Stimulated activated CD4-positive, alpha-beta T cell treated with anti-CD3 and anti-CD28 coated beads, Interleukin-4, amount 100 ng/mL, for 1 hour (primary cell): ENCODE measurements at places on chromosomes 16 and 17.

GRCh38 chr17:31128241-31128640 is 33.5 kb downstream of the NF1 start:
- DNase-seq, result no peak

DNA sequence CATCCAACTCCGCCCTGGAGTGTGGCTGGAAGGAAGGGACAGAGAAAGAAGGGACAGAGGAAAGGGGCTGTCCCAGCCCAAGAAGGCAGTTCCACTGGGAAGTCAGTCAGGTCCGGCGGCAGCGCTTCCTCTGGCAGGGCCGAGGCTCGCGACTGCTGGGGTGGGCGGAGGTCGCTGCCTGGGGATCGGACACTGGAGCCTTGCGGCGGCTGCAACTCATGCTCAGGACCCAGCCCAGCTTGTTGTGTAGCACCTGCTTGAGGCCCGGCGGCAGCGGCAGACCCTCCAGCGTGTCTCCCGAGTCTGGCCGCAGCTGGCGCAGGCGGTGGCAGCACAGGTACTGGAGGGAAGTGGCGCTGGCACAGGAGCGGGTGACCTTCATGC is 4.0 kb upstream of the MRPS34 start:
- DNase-seq, result no peak

DNA sequence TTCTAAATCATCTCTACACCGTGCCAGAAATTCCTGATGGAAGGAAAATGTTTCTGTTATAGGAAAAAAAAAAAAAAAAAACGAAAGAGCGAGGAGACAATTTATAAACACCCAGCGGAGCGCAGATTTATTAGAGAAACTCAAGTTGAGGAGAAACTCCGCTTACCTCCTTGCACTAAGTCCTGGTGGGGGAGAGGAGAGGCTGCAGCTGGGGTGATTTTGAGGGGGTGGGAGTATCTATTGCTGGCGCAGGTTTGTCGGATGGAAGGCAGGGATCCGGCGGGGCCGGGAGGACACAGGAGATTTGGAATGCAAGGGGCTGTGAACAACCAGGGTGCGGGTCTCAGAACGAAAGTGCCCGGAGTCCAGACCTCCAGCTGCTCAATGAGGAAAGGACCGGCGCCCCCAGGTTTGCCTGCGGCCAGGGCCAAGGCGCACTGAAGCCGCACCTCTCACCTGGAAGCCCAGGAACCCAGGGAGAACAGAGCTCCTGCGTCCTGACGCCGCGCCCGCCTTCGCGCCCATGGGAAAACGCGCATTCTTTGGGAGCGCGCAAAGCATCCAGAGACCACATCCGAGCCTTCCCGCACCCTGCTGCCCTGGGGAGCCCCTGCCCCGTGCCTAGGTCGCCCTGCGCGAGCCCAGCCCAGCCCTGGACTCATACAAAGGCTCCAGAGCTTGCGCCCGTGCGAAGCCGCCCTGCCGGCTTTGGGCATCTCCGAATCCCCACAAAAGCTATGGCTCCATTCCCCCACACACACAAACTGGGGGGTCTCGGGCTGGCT is 2.6 kb upstream of the HOXB8 start:
- no peak for DNase-seq

DNA sequence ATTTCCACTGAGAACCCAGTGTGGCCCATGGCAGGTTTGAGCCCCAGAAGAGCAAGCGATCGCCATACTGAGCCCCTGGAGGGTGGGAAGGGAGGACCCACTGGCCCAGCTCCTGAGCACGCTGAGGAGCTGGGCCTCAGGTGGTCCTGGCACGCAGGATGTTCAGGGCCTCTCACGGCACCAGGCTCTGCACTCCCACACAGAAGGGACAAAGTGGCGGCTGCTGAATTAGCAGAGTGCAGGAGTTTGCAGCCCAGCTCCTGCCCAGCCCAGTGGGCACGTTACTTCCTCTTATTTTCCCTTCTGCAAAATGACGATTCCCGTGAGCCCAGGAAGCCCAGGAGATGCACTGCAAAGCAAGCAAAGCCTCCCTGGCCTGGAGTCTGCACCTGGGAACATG is 42.3 kb upstream of the MTSS2 start:
- DNase-seq, result no peak

DNA sequence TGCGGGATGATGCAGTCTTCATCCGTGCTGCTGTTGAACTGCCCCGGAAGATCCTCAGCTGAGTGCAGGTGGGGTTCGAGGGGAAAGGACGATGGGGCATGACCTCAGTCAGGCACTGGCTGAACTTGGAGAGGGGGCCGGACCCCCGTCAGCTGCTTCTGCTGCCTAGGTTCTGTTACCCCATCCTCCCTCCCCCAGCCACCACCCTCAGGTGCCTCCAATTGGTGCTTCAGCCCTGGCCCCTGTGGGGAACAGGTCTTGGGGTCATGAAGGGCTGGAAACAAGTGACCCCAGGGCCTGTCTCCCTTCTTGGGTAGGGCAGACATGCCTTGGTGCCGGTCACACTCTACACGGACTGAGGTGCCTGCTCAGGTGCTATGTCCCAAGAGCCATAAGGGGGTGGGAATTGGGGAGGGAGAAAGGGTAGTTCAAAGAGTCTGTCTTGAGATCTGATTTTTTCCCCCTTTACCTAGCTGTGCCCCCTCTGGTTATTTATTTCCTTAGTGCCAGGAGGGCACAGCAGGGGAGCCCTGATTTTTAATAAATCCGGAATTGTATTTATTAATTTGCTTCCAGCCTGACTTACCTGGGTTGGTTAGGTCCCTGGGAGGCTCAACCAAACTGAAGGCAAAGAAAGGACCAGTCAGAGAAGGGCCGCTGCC is 5.8 kb downstream of the TRAF4 start:
- no peak for DNase-seq
